Prostate gland (tissue), 2 donors: ENCODE measurements at places on chromosomes 11 and 22. TPM values are rescaled to one million over a fixed set of nuclear protein-coding genes. Genes with fewer than 3 reads are reported as not detected.

GRCh38 chr22:50691521-50691920 lies 18.9 kb downstream of the SHANK3 start:
- H3K27me3 ChIP-seq, result no peaks in the 10 kb centered on the region
- H3K4me1 ChIP-seq, result no peaks in the 10 kb centered on the region
- no peak overlapping the region for H3K27ac ChIP-seq
- no peak for DNase-seq

- H3K27ac ChIP-seq, result no peak overlapping the region
- H3K27me3 ChIP-seq, result no peaks in the 10 kb centered on the region
- H3K4me1 ChIP-seq, result no peaks in the 10 kb centered on the region
- DNase-seq, result no peak
Observed at GRCh38 chr11:128194216-128194615, 393.1 kb downstream of the ETS1 start.

- H3K4me1 ChIP-seq, result no peaks in the 10 kb centered on the region
- H3K27ac ChIP-seq, result no peak overlapping the region
- DNase-seq, result no peak
- H3K4me3 ChIP-seq, result no peak overlapping the region
- no peaks in the 10 kb centered on the region for H3K27me3 ChIP-seq
Observed at GRCh38 chr11:95661162-95661561, 128.4 kb downstream of the FAM76B start.

GRCh38 chr22:23789121-23789520 lies 2.4 kb downstream of the SMARCB1 start:
- H3K36me3 ChIP-seq, result no peaks in the 10 kb centered on the region
- no peak overlapping the region for H3K4me3 ChIP-seq
- H3K4me1 ChIP-seq, result peaks cover 6% of the 10 kb centered on the region
- no peak for DNase-seq
- H3K27me3 ChIP-seq, result no peaks in the 10 kb centered on the region

DNA sequence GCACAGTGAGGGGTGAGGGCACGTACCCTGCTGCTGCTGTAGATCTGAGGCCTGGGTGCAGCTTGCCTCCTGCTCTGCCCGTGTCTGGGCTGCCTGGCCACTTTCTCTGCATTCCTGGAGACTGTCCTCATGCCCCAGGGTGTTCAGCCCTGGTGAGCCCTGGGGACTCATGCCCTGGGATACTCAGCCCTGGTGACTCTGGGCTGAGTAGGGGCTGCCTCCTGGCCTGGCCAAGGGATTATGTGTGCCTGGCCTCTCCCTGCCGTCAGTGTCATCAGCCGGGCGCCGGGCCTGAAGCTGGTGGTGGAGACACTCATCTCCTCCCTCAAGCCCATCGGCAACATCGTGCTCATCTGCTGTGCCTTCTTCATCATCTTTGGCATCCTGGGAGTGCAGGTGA lies 94.7 kb downstream of the CACNA1I start:
- no peaks in the 10 kb centered on the region for H3K36me3 ChIP-seq
- no peak for DNase-seq
- no peaks in the 10 kb centered on the region for H3K4me1 ChIP-seq
- H3K27me3 ChIP-seq, result peaks cover 26% of the 10 kb centered on the region
- no peak overlapping the region for H3K27ac ChIP-seq

GRCh38 chr11:64891880-64892279 lies 13.5 kb upstream of the EHD1 start:
- H3K36me3 ChIP-seq, result no peaks in the 10 kb centered on the region
- no peaks in the 10 kb centered on the region for H3K4me1 ChIP-seq
- H3K27me3 ChIP-seq, result no peaks in the 10 kb centered on the region
- no peak for DNase-seq
- H3K4me3 ChIP-seq, result no peak overlapping the region
- no peak overlapping the region for H3K27ac ChIP-seq

The CYTH4 gene
- total RNA-seq, result 4.7 TPM

- H3K27me3 ChIP-seq, result no peaks in the 10 kb centered on the region
- no peaks in the 10 kb centered on the region for H3K36me3 ChIP-seq
- no peak overlapping the region for H3K4me3 ChIP-seq
- H3K4me1 ChIP-seq, result no peaks in the 10 kb centered on the region
- H3K27ac ChIP-seq, result no peak overlapping the region
Observed at GRCh38 chr11:20458905-20459632, 71.6 kb downstream of the PRMT3 start.

The TMEM121B gene
- 7.6 TPM for total RNA-seq

- no peaks in the 10 kb centered on the region for H3K36me3 ChIP-seq
- H3K4me1 ChIP-seq, result no peaks in the 10 kb centered on the region
Observed at GRCh38 chr11:97979741-97980140, 1041.0 kb upstream of the CNTN5 start.

The BRSK2 gene
- total RNA-seq, result 0.96 TPM

The IFITM10 gene
- 3.1 TPM for total RNA-seq

DNA sequence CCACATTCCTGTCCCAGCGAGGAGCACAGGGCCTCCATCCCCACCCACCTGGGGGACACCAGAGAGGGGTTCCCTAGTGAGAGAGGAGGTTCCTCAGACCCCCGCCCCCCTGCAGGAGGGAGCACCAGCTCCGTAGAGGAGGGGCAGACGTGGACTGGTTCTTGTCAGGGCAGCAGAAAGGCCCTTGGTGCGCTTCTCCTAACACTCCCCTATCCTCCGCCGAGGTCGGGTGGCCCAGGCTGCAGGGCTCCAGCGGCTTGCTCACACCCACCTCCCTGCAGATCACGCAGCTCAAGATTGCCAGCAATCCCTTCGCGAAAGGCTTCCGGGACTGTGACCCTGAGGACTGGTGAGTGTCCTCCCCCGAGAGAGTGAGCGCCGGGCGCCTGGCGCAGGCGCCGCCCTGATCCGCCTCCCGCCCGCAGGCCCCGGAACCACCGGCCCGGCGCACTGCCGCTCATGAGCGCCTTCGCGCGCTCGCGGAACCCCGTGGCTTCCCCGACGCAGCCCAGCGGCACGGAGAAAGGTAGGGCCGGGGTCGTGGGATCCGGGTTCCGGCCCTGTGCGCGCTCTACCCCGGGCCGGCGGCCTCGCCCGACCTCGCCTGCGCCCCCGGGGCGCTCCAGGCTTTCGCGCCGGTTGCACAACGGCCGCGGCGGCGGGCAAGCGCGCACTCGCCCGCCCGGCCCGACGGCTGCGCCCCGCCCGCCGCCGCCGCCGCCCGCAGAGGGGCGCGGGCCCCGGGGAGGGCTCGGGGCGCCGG lies 5.1 kb downstream of the TBX1 start:
- no peaks in the 10 kb centered on the region for H3K27me3 ChIP-seq
- H3K4me3 ChIP-seq, result peak overlapping the region; percentile 17
- H3K27ac ChIP-seq, result no peak overlapping the region
- H3K4me1 ChIP-seq, result no peaks in the 10 kb centered on the region
- no peak for DNase-seq
- no peaks in the 10 kb centered on the region for H3K36me3 ChIP-seq

The OMP gene
- total RNA-seq, result 8.0 TPM

DNA sequence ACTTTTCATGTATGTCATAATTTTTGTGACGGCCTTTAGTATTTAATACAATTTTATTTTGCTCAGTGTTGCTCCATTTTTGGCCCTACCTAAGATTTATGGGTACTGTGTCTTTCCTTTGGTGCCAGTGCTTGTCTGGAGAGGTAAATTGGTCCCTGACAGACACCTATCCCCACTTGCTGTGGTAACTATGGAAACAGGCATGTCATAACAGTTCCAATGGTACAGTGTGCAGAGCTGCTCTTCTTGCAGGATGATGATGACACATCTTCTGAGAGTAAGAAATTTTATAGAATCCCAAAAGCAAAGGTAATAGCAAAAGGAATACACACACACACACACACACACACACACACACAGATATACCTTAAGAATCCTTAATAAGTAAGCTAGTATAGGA lies 118.5 kb downstream of the ELP4 start:
- H3K27ac ChIP-seq, result no peak overlapping the region
- H3K4me1 ChIP-seq, result no peaks in the 10 kb centered on the region
- H3K36me3 ChIP-seq, result no peaks in the 10 kb centered on the region
- H3K27me3 ChIP-seq, result no peaks in the 10 kb centered on the region
- H3K4me3 ChIP-seq, result no peak overlapping the region

- H3K4me3 ChIP-seq, result no peak overlapping the region
- no peaks in the 10 kb centered on the region for H3K27me3 ChIP-seq
- H3K4me1 ChIP-seq, result no peaks in the 10 kb centered on the region
- H3K36me3 ChIP-seq, result no peaks in the 10 kb centered on the region
- no peak for DNase-seq
Observed at GRCh38 chr11:64583296-64584262, 7.4 kb upstream of the SLC22A12 start.

GRCh38 chr22:33639588-33640254 lies 280.6 kb downstream of the LARGE1 start:
- H3K4me1 ChIP-seq, result no peaks in the 10 kb centered on the region
- no peak overlapping the region for H3K4me3 ChIP-seq
- no peak overlapping the region for H3K27ac ChIP-seq
- H3K36me3 ChIP-seq, result no peaks in the 10 kb centered on the region
- H3K27me3 ChIP-seq, result no peaks in the 10 kb centered on the region

- H3K4me1 ChIP-seq, result no peaks in the 10 kb centered on the region
- no peaks in the 10 kb centered on the region for H3K36me3 ChIP-seq
- no peak overlapping the region for H3K4me3 ChIP-seq
- DNase-seq, result no peak
- no peak overlapping the region for H3K27ac ChIP-seq
- H3K27me3 ChIP-seq, result no peaks in the 10 kb centered on the region
Observed at GRCh38 chr22:19826619-19826950, 28.1 kb downstream of the GNB1L start.

The FTH1 gene
- 1,344 TPM for total RNA-seq

The BLID gene
- total RNA-seq, result not detected

DNA sequence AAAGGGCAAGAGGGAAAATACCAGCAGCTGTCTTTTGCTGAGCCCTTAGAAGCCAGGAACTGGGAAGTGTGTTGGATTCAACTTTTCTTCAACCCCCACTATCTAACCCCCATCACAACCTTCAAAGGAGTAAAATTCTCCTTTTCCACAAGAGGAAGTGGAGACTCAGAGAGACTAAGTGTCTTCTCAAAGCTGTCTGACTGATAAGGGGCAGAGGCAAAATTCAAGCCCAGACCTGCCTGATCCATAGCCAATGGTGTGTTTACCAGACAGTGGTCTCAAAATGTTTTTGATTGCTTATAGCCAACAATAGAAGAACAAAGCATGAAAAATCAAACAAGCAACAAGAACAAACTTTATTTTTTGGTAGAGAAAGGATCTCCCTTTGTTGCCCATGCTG lies 707.0 kb downstream of the NTM start:
- no peaks in the 10 kb centered on the region for H3K27me3 ChIP-seq
- H3K27ac ChIP-seq, result no peak overlapping the region
- H3K36me3 ChIP-seq, result no peaks in the 10 kb centered on the region
- H3K4me1 ChIP-seq, result no peaks in the 10 kb centered on the region

The OR10S1 gene
- not detected for total RNA-seq

- DNase-seq, result peak; percentile 24
- no peak overlapping the region for H3K4me3 ChIP-seq
- H3K27ac ChIP-seq, result peak overlapping the region; percentile 56
- no peaks in the 10 kb centered on the region for H3K36me3 ChIP-seq
- H3K4me1 ChIP-seq, result no peaks in the 10 kb centered on the region
- no peaks in the 10 kb centered on the region for H3K27me3 ChIP-seq
Observed at GRCh38 chr11:9688716-9689511, 25.0 kb downstream of the SWAP70 start.

The P2RY2 gene
- 2.7 TPM for total RNA-seq

The DTX4 gene
- total RNA-seq, result 10.7 TPM

- H3K4me1 ChIP-seq, result no peaks in the 10 kb centered on the region
- H3K27ac ChIP-seq, result no peak overlapping the region
- H3K27me3 ChIP-seq, result no peaks in the 10 kb centered on the region
- H3K4me3 ChIP-seq, result no peak overlapping the region
- no peak for DNase-seq
- no peaks in the 10 kb centered on the region for H3K36me3 ChIP-seq
Observed at GRCh38 chr11:44985721-44986120, 35.0 kb upstream of the TP53I11 start.

GRCh38 chr22:34017205-34017604 lies 96.9 kb upstream of the LARGE1 start:
- no peak overlapping the region for H3K27ac ChIP-seq
- no peaks in the 10 kb centered on the region for H3K36me3 ChIP-seq
- H3K27me3 ChIP-seq, result no peaks in the 10 kb centered on the region

The YWHAH gene
- 62.4 TPM for total RNA-seq

GRCh38 chr11:20000351-20001134 lies 159.7 kb downstream of the DBX1 start:
- H3K36me3 ChIP-seq, result no peaks in the 10 kb centered on the region
- H3K4me3 ChIP-seq, result no peak overlapping the region
- no peaks in the 10 kb centered on the region for H3K27me3 ChIP-seq
- no peaks in the 10 kb centered on the region for H3K4me1 ChIP-seq
- DNase-seq, result no peak

- H3K4me3 ChIP-seq, result no peak overlapping the region
- H3K27me3 ChIP-seq, result no peaks in the 10 kb centered on the region
- no peak for DNase-seq
- no peaks in the 10 kb centered on the region for H3K36me3 ChIP-seq
- H3K4me1 ChIP-seq, result no peaks in the 10 kb centered on the region
- no peak overlapping the region for H3K27ac ChIP-seq
Observed at GRCh38 chr11:47192111-47192510, 5.9 kb upstream of the PACSIN3 start.

GRCh38 chr11:59062602-59063529 lies 23.2 kb upstream of the GLYATL1B start:
- no peak for DNase-seq
- no peaks in the 10 kb centered on the region for H3K4me1 ChIP-seq
- no peak overlapping the region for H3K27ac ChIP-seq
- no peaks in the 10 kb centered on the region for H3K27me3 ChIP-seq
- no peak overlapping the region for H3K4me3 ChIP-seq

The MS4A3 gene
- not detected for total RNA-seq

The C11orf71 gene
- total RNA-seq, result 15.3 TPM

The TMEM191C gene
- 0.55 TPM for total RNA-seq

DNA sequence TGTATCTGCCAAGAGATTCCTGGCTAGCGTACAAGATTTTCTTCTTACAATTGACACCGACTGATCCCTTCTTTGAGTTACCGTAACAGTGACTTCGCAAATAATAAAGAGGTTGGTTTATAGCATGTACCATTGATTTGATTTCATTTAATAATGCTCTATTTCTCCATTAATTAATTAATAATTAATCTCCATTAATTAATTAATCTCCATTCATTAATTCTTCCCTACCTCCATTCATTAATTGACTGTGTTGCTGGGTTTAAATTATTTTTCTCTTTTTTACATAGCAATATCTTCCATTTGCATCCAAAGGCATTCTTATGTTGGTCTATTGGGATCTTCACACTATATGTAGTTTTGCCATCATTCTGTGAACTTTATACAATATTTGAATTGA lies 21.0 kb downstream of the OR5AS1 start:
- DNase-seq, result no peak
- no peaks in the 10 kb centered on the region for H3K27me3 ChIP-seq
- H3K4me3 ChIP-seq, result no peak overlapping the region
- no peaks in the 10 kb centered on the region for H3K36me3 ChIP-seq
- no peaks in the 10 kb centered on the region for H3K4me1 ChIP-seq

The TMEM86A gene
- 6.5 TPM for total RNA-seq

The SPON1 gene
- total RNA-seq, result 13.7 TPM

- H3K4me1 ChIP-seq, result no peaks in the 10 kb centered on the region
- no peak overlapping the region for H3K4me3 ChIP-seq
- H3K36me3 ChIP-seq, result no peaks in the 10 kb centered on the region
- no peak overlapping the region for H3K27ac ChIP-seq
Observed at GRCh38 chr11:132683602-132684001, 848.7 kb downstream of the OPCML start.

The GRAP2 gene
- total RNA-seq, result 0.91 TPM

- no peaks in the 10 kb centered on the region for H3K4me1 ChIP-seq
- DNase-seq, result no peak
- no peak overlapping the region for H3K27ac ChIP-seq
- H3K4me3 ChIP-seq, result no peak overlapping the region
- no peaks in the 10 kb centered on the region for H3K27me3 ChIP-seq
- H3K36me3 ChIP-seq, result no peaks in the 10 kb centered on the region
Observed at GRCh38 chr11:119505861-119506260, 82.9 kb upstream of the THY1 start.
